ENCODE measurements at places on chromosomes 3 and 15.
A peak's percentile ranks its signal among the peaks of the same experiment; 100 is the strongest.

GRCh38 chr15:83911345-83911744 lies 257.4 kb downstream of the ADAMTSL3 start:
- DNase-seq = no peak

DNA sequence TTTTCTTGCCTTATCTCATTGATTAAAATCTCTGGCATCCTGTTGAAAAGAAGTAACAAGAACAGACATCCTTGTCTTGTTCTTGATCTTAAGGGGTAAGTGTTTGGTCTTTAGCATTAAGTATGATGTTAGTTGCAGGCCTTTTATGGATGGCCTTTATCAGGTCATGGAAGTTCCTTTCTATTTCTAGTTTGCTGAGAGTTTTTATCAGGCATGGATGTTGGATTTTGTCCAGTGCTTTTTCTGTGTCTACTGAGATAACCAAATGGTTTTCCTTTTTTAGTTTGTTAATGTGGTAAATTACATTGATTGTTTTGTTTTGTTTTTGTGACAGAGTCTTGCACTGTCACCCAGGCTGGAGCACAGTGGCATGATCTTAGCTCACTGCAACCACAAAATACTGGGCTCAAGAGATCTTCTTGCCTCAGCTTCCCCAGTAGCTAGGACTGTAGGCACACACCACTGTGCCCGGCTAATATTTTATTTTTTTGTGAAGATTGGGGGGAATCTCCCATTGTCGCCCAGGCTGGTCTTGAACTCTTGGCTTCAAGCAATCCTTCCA lies 26.3 kb downstream of the MRAS start:
- DNase-seq = no peak

GRCh38 chr3:156469456-156469855 lies 85.5 kb downstream of the SSR3 start:
- DNase-seq = no peak

DNA sequence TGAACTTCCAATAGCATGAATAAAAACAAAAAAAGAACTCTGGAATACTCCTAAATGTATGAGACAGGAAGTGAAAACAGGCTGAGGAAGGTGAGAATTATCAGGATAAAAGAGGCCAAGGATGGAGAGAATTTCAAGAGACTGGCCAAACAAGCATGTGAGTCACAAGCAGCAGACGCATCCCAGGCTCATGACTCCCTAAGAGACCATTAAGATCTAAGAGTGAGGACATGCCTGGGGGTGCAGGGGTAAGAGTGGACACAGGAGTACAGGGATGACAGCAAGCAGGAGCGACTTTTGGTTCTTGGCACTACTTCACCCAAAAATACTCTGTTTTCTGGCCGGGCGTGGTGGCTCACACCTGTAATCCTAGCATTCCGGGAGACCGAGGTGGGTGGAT lies 7.1 kb downstream of the SCAMP2 start:
- DNase-seq = peak; percentile 56

- DNase-seq = no peak
Measured at GRCh38 chr15:67164811-67165253, 89.6 kb downstream of the AAGAB start.

- DNase-seq = no peak
Measured at GRCh38 chr3:178969004-178969700, 102.5 kb downstream of the ZMAT3 start.

GRCh38 chr15:42691308-42691707 lies 45.6 kb downstream of the CDAN1 start:
- DNase-seq = no peak

GRCh38 chr3:34011171-34012101 lies 213.0 kb downstream of the PDCD6IP start:
- no peak for DNase-seq

DNA sequence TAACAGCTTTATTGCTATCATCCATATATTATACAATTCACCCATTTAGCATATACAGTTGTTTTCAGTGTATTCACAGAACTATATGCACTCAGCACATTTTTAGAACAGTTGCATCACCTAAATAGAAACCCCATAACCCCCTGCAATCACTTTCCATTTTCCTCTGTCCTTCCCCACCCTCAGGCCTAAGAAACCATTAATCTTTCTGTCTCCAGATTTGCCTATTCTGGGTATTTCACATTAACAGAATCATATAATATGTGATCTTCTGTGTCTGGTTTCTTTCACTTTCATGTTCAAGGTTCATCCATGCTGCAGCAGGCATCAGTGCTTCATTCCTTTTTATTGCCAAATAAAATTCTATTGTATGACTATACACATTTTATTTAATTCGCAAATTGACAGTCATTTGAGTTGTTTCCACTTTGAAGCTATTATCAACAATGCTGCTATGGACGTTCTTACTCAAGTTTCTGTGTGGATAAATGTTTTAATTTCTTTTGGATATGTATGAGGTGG lies 39.8 kb downstream of the ADAMTS17 start:
- DNase-seq = no peak

GRCh38 chr3:40044487-40044886 lies 235.1 kb downstream of the MYRIP start:
- DNase-seq = no peak

- DNase-seq = no peak
Measured at GRCh38 chr3:161354554-161354953, 16.8 kb downstream of the SPTSSB start.

- no peak for DNase-seq
Measured at GRCh38 chr3:189142527-189142926, 29.2 kb upstream of the TPRG1 start.

DNA sequence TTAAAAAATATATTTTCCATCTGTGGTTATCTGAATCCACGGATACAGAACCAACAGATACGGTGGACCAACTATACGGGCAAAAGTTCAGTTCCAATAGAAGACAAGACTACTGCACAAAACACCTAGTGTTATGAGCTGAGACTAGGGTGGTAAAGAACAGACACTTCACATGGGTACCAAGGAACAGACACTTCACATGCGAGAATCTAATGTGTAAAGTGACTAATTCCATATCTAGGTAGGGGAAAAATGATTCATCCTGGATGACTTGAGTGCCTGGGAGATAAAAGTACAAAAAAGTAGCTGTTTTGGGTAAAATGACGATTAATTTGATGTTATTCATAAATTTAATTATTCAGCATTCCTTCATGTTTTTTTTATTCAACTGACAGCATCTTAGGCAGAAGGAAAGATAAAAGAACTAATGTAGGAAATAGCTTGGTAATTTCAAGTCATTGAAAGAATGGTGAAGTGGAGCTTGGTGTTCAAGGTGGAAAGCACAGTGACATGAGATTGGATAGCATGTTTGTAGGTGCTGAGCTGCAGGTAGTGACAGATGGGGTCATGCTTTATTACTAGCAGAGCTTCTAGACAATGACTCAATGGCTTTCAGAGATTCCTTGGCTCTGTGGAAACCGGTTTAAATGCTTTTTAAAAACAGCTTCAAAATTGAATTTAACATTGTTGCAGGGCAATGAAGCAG lies 5.2 kb downstream of the CD200 start:
- DNase-seq = no peak

DNA sequence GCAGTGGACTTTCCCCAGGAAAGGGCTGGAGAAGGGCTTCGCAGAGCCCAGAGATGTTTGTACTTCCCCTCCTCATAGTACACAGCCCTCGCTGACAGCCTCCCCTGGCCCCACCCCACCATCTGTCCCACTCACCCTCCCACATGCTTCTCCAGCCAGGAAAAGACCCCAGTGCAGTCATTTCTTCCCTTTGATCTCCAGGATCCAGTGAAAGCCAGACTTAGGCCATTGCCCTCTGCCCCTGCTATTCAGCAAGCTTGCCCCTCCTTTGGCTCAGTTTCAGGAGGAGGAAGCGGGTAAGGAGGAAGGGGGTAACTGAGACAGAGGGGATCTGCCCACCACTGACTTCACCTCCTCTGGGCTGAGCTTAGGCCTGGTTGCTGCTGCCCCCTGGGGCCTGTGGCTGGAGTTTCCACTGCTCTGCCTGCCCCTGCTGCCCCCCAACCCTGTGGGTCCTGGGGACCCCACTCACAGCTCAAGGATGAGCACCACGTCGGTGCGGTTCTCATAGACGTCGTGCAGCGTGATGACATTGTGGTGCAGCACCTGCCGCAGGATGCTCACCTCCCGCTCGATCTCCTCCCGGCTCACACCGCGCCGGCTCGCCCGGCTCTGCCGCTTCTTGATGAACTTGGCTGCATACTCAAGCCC lies 63.1 kb downstream of the DAPK2 start:
- DNase-seq = no peak

DNA sequence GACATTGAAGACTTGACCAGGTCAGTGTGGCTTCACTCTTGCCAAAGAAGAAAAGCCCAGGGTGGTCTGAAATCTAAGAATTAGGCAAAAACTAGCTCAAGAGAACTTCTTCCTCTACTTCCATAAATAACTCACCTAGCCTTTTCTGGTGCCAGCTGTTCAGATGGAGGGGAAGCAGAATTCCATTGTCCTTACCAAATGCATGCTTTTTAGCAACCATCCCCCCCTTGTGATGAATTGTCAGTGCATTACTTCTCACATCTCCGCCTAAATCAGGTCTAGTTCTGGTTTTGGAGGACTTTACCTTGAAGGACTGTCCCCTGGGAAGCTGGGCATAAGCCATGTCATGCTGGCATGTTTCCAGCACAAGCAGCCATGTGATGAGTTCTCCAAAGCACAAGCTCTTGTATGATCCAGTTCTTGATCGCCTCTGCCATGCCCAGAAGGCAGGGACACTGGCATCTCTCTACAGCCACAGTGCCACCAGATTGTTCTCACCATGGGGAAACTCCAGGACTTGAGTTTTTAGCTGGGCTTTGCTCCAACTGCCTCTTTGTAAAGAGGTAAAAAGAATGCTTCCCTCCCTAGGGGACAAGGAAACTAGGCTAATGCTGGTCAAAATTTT lies 96.4 kb upstream of the IL12A start:
- DNase-seq = no peak

DNA sequence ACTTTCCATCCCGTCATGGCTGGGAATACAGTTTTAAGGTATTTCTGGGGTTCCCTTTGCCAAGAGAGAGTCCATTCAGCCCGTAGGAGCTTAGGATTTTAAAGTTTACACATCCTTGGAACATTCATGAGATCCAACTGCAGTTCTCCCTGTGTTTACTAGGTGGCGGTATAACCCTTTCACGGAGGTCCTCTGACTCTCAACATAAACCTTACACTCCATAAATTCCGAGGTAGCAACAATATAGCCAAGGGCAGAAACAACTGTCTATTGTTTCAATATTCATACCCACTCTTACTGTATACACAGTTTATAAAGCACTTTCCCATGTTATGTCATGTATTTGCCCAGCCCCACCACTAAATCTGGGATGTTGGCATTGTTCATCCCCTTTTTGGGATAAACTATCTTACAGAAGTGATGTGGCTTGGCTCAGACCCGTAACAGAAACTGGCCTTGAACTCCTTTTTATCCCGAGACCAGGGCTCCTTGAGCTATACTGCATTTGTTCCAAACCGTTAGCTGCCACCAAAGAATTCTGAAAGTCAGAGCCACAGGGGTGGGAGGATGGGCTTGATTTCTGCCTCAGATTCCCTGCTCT lies 69.2 kb upstream of the COL6A5 start:
- peak; percentile 84 for DNase-seq

DNA sequence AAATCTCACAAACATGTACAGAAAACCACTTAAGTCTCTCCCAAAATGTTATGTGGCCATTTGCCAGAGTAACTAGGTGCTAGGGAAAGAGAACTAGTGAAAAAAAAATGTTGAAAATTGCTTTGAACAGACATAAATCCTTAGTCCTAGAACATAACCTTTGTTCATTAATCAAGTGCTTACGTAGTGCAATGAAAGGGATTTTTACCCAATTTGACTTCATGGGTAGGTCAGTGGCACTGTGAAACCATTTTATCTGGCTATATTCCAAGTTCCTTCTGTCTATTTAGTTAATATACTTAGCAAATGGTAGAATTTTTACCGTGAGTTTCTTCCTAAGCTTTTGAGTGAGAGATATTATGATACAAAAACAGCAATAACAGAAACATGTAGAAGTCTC lies 209.4 kb downstream of the DIPK2A start:
- DNase-seq = no peak

DNA sequence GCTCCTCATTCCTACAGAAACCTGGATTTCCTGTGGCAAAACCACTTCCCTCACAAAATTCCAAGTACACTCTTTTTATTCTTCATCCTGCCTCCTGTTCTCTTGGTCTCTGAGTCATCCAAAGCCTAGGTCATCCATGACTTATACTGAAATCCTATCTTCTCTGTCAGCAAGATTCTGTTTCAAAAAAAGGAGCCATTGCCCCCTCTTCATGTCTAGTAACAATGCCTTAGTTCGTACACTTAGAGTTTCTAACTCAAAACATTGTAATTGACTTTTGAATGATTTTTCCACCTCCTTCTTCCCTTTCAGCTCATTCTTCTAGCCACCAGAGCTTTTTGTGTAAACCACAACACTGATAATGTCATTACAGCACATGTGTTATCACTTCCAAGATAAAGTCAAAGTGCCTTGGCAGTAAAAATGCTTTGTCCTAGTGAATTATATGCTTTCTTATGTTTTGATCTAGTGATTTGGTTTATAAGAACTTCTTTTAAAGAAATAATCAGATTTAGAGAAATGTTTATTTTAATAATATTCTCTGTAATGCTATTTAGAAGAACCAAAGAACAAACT lies 256.5 kb upstream of the NECTIN3 start:
- peak; percentile 15 for DNase-seq

GRCh38 chr3:31755926-31756658 lies 223.4 kb downstream of the STT3B start:
- no peak for DNase-seq

- DNase-seq = peak; percentile 66
Measured at GRCh38 chr3:50303013-50303815, at the start of gene HYAL1. HYAL1 (minus strand) TSS chr3:50303574; CDS start chr3:50302956, 618 bp downstream.

- peak; percentile 76 for DNase-seq
Measured at GRCh38 chr3:14803101-14803980, 15.4 kb upstream of the FGD5 start.

DNA sequence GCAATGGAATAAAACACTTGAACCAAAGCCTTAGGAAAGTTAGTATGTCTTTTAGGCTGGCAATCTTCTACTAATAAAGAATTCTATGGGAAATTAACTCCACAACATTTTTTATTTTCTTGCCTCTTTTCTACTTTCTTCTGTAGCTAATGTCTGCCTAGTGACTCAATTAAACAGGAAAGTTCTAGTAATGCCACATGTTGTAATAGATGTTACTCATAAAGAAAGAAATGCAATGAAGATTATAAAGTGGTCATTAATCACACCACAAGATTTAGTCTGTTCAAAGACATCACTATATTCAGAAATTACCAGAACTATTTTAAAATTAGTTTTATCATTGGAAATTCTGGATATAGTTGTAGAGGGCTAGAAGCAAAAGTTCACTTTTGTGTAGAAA lies 329.7 kb downstream of the SI start:
- no peak for DNase-seq
